Stimulated activated CD4-positive, alpha-beta T cell treated with anti-CD3 and anti-CD28 coated beads, Interleukin-15, amount 100 ng/mL, for 24 hours (primary cell): ENCODE measurements at places on chromosomes 2 and 18.

GRCh38 chr2:20223407-20224163 is 1.3 kb downstream of the SDC1 start:
- peak; percentile 36 for DNase-seq

DNA sequence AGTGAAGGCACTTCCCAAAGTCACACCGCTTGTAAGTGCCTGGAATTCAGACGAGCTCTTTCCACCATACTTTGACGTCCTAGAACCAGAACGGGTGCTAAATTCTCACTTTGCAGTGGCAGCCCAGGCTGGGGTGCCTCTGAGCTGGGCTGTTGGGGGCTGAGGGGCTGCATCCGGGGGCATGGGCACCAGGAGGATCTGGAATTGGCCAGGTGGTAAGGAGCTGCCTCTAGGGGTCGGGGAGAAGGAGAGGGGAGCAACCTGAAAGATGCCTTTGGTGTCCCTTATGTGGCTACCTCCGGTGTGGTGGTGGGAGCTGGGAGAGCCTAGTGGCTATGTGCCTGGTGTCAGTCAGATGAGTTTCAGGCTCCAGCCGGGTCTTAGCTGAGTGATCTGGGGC is 7.1 kb downstream of the ATOH8 start:
- no peak for DNase-seq

GRCh38 chr2:11945139-11946126 is 199.0 kb downstream of the LPIN1 start:
- peak; percentile 26 for DNase-seq

DNA sequence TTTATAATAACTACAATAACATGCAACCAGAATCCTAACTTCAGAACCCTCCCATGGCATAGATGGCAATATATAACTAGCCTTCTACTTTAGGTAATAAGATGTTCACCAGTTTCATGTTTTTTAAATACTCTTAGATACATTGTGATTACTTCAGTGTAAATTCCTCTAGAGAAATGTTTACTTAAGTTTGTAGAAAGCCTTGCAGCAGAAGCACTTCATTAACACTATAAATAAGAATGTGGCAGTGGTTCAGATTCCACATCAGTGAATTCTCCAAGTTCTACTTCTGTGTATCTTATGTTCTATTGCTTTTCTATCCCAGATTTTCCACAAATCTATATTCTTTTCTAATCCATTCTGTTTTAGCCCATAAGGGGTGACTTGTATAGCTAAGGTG is 1.2 kb upstream of the RAD51AP2 start:
- DNase-seq, result no peak

GRCh38 chr2:156199588-156199987 is 132.9 kb downstream of the NR4A2 start:
- DNase-seq, result no peak

GRCh38 chr18:72637299-72637698 is 93.2 kb upstream of the CBLN2 start:
- no peak for DNase-seq

- DNase-seq, result no peak
Observed at GRCh38 chr18:44025421-44025820, 655.3 kb upstream of the SETBP1 start.

GRCh38 chr2:107393516-107393915 is 433.2 kb upstream of the RGPD4 start:
- no peak for DNase-seq

DNA sequence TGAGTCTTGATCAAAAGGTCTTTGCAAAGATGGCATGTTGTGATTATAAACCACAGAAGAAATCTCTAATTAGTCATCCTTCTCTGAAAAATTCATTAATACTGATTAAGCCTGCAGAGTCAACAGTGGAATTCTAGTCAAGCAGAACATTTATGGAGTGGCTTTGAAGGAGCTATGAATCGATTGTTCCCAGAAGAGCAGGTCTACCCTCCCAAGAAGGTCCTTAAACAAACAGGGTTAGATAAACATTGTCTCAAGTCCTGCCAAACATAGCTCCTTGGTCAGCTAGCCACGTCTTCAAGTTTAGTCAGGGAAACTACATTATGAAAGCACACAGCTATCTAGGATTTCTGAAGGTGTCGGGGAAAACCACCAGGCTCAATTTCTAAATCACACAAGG is 88.9 kb downstream of the ITGA4 start:
- DNase-seq, result no peak

DNA sequence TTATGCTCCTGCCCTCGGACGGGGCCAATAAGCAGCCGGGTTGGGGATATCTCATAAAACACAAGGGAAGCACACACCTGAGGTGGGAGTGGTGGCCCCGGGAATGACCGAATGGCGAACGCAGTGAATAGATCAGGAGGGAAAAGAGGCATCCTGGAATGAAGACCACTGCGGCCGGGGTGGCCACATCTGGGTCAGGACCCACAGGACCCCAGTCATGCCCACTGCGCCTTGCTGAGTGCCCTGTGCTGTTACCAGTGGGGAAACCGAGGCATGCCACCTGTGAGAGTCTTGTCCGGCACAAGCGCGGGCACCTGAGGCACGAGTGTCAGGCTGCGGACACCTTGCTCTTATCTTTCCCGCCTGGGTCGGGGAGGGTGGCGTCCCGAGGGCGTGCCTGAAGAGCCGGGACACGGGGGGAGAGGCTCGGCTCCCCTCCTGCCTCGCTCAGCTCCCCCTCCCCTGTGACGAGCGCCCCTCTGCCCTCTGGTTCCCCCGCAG is 1.6 kb downstream of the PDCD1 start:
- peak; percentile 14 for DNase-seq

GRCh38 chr18:23835506-23835905 is 146.3 kb downstream of the LAMA3 start:
- no peak for DNase-seq

DNA sequence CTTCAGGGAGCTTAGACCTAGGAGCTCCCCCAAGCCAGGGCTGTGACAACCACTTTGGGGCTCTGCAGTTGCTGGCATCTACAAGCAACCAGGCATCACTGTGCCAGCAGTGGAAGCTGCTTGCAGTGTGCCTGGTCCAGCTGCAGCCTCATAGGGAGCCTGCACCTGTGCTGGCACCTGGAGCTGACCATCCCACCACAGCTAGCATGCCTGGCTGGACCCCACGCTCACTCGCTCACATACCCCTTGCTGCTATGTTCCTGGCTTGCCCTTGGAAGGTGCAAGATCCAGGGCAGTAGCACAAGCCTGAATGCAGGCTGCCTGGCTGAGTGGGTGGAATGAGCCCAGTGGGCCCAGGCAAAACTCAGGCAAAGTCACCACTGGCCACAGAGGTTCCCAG is 82.5 kb downstream of the ZNF804A start:
- no peak for DNase-seq

DNA sequence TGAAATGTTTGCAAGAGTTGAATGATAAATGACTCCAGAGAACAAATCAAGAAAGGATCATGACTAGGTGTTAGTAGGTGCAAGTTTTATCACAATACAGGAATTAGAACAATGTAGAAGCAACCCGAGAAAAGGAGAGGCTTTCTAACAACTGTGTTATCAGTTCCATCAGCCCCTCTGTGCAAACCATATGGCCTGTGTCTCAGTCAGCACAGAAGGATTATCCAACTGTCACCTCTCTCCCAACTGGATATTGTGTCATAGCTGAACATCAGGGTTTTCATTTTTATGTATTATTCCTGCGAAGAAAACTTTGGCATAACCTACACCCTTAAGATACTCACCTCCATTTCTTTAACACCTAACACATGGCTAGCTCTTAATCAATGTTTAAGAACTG is 321.6 kb upstream of the RND3 start:
- DNase-seq, result no peak

DNA sequence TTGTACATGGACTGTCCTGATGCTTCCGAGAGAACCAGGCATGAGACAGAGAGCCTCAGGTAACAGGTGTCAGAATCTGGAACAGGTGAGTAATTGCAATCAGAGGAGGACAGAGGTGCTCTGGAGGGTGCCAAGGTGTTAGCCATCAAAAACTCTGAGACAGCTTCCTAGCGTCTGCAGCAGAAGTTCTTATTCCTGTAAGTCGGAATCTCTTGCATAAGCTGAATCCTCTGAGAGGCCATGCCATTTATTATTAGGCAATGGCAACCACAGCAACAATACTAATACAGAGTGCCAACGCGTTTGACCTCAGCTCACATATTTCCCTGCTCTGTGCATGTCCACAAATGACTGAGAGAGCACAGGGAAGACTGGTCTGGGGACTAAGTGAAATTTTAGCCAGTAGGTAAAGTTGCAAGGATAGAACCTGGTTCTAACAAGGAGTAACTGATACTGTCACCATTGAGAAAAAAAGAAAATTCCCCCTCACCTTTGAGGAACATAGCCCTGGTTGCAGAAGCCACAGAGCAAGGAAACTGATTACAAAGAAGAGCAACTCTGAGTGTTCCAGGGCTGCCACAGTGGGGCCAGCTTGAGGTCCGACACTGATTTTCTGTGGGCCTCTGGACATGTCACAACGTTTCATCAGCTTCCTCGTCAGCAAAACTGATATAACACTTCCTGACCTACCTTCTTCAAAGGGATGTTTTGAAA is 55.1 kb upstream of the ACSL3 start:
- DNase-seq, result no peak

- DNase-seq, result no peak
Observed at GRCh38 chr2:60214626-60214875, 338.9 kb downstream of the BCL11A start.

DNA sequence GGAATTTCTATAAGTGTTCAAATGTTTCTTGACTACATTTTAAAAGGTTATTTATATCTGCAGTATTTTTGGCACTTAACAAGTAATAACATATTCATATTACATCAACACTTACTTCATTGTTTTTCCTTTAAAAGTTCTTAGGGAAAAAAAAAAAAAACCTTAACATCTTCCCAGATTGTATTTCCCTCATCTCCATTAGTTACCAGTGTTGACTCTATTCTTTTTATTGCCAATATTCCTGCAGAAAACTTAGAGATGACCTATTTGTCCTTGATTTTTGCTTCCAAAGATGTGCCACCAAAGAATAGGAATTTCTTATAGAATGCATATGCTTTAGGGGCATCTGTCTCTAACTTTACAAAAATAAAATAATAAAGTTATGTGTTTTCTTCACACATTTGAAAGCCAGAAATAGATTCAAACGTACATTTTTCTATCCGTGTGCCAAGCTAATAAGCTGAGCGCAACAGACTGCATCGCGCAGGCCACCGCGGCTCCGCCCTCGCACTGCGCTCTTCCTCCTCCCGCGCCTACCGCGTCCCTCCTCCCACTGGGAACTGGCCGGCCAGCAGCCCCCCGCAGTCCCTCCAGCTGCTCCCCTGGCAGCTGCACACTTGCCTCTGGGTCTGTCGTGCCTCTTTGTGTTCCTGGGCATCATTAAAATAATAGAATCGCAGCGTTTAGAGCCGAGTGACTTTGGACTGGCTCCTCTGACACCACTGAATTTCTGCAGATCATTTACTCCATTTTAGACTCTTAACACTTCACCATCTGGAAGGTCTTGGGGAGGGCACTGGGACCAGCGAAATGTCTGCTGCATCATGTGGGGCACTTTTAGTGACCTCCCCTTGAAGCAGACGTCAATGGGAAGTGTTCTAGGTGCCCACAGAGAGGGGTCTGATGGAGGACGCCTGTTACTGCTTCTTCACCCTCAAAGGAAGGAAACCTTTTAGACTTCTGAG is 21.2 kb upstream of the NAB1 start:
- DNase-seq, result peak; percentile 49

- no peak for DNase-seq
Observed at GRCh38 chr2:209663139-209663538, 108.5 kb upstream of the UNC80 start.

- no peak for DNase-seq
Observed at GRCh38 chr2:101790857-101791256, 93.3 kb downstream of the MAP4K4 start.

DNA sequence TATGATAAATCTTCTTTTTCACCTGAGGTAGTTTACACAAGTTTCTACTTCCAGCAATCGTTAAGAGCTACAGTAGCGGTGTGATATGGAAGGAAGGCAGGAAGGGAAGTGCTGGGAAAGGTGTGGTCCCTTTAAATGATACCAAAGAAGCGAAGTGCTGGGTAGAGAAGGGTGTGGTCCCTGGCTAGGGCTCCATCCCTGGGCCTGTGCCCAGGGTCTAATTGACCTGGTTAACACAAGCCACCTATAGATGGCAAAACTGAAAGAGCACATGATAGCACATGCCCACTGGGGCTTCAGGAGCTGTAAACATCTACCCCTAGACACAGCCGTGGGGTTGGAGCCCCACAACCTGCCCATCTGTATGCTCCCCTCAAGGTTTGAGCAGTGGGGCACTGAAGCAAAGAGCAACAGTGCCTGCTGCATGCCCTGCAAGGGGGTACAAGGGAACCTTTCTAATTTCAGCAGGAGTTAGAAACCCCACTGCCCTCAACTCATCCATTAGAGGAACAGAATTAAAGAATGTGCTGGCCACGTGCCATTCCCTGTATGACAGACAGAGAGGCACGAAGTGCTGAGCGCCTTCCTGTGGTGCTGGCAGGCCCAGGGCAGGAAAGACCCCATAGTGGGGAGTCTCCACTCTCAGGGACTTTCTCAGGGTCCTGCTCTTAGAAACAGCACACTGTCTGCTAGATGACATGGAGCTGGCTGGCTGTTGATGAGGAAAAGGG is 153.1 kb upstream of the LMAN1 start:
- no peak for DNase-seq

GRCh38 chr2:64189167-64189566 is 44.9 kb upstream of the PELI1 start:
- no peak for DNase-seq

DNA sequence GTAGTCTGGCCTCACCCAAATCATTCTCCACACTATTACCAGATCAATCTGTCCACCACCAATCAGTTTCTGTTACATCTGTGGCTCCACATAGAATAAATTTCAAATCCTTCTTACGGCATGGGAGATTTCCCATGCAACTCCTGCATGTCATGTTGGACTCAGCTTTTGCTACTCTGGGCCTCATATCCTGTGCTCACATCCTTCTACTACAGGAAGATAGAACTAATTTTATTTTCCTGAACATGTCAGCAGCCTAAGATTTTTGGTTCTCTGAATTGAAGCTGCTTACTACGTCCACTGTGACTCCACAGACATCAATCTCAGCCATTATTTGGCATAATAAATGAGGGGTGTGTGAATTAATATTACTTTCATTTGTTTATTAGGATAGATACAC is 181.1 kb downstream of the CCDC85A start:
- no peak for DNase-seq

GRCh38 chr18:34401775-34402174 is 177.1 kb upstream of the NOL4 start:
- DNase-seq, result no peak

DNA sequence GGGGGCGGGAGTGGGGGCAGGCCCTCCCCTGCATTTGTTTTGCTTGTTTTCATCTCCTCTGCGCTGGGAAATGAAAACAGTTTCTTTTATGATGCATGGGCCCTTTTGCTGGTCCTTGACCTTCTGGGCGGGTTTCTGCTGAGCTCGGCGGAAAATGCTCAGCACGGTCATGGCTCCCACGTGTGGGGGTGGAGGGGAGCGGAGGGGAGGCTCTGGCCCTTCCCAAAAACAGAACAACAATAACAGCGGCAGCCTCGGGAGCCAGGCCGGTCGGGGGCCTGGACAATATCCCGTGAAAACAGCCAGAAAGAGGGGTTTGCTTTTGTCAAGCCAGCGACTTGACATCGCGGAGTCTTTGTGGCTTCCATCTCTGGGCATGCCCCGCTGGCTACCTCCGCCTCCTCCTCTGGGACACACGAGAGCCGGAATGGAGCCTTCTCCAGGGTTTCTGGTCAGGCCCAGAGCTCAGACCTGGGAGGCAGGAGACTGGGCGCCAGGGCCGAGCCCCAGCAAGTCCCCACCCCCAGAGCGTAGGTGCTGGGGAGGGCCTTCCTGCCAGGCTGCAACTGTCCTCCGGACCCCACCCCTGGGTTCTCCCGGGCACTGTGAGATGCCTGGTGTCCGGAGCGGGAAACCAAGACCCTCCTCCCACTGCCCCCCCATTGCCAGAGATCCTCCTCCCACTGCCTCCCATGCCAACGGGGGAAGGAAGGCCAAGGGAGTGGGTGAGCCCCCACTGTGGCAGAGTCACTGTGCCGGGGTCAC is 35.9 kb upstream of the SNED1 start:
- no peak for DNase-seq
